ENCODE measurements at places on chromosomes 3 and 15.

GRCh38 chr3:17039594-17039993 lies 154.8 kb downstream of the PLCL2 start:
- H3K36me3 ChIP-seq: peaks cover 6% of the 10 kb centered on the region
- peaks cover 32% of the 10 kb centered on the region for H3K4me1 ChIP-seq
- peak overlapping the region; percentile 57 for H3K27ac ChIP-seq
- H3K27me3 ChIP-seq: no peaks in the 10 kb centered on the region
- DNase-seq: no peak

DNA sequence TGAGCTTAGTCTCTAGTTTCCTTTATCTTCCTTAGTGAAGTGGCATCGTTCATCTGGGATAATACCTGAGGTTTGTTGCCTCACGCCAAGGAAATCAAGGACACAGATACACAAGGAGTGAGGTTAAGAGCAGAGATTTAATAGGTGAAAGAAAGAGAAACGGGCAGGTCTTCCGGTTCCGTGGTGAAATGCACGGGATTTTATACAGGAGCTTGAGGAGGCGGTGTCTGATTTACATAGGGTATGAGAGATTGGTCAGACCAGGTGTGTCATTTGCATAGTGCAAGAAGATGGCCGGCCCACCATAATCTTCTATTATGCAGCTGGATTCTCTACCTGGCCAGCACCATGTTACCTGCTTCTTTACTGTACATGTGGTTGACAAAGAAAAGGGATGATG lies 17.2 kb downstream of the ARRDC4 start:
- H3K36me3 ChIP-seq: no peaks in the 10 kb centered on the region
- no peak overlapping the region for H3K27ac ChIP-seq
- H3K4me3 ChIP-seq: no peak overlapping the region
- H3K4me1 ChIP-seq: peaks cover 5% of the 10 kb centered on the region
- H3K27me3 ChIP-seq: no peaks in the 10 kb centered on the region

GRCh38 chr3:49804141-49805041 lies 1.3 kb downstream of the INKA1 start:
- H3K4me1 ChIP-seq: peaks cover 43% of the 10 kb centered on the region
- H3K36me3 ChIP-seq: no peaks in the 10 kb centered on the region
- DNase-seq: no peak
- H3K4me3 ChIP-seq: peak overlapping the region; percentile 88

- no peak for DNase-seq
- H3K27me3 ChIP-seq: peaks cover 5% of the 10 kb centered on the region
- no peaks in the 10 kb centered on the region for H3K36me3 ChIP-seq
- H3K4me1 ChIP-seq: no peaks in the 10 kb centered on the region
- no peak overlapping the region for H3K27ac ChIP-seq
These were observed 47.2 kb downstream of the SLC12A8 start for GRCh38 chr3:125165189-125165947.

DNA sequence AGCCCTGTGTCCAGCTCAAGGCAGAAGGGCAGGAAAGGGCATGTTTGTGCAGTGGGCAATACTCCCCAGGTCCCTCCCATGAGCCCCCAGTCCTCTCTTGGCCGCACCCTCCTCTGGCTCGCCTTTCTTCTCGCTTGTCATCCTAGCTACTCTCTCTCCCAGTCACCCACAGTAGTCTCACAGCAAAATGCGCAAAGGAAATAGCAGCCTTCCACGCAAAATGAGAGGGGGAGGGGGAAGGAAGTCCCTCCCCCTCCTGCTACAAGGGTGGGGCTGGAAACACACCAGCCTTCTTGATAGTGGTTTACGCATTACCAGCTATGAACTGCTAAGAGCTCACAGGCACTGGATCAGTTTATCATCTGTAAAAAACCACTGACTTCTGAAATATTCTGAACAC lies 83.8 kb downstream of the GADL1 start:
- no peaks in the 10 kb centered on the region for H3K36me3 ChIP-seq
- no peak overlapping the region for H3K27ac ChIP-seq

- DNase-seq: no peak
- no peaks in the 10 kb centered on the region for H3K4me1 ChIP-seq
- no peak overlapping the region for H3K27ac ChIP-seq
- no peak overlapping the region for H3K4me3 ChIP-seq
- no peaks in the 10 kb centered on the region for H3K36me3 ChIP-seq
These were observed 8.0 kb upstream of the TMEM212 start for GRCh38 chr3:171835116-171835515.

DNA sequence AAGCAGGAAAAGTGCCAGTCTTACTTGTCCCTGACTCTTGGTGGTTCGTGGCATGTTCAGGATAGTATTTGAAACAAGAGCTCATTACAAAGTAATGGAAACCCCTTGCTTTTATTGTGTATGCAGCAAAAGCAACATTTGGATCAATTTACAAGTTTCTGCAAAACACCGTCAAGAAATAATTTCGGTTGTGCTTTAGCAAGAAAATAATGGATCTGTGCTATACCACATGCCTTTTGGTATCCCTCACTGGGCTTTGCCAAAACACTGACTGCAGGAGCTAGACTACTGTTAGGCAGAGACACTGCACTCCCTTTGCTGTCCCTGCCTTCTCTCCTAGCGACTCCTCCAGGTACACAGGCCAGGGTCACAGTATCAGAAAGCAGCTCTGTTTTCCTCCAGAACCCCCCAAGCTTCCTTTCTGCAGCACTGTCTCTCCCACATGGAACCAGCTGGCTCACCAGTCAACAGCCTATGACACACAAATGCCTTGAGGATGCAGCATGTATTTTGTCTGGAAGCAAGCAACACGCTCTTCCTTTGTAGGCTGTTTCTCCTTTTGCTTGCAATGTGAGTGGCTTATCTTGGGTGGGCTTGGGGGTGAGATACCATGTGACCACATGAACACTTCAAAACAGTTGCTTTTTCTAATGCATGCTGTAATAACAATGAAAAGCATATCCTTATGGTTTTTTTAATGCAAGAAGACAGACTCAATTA lies 111.4 kb downstream of the PGPEP1L start:
- H3K4me3 ChIP-seq: no peak overlapping the region
- no peak for DNase-seq
- peaks cover 7% of the 10 kb centered on the region for H3K36me3 ChIP-seq
- H3K27me3 ChIP-seq: no peaks in the 10 kb centered on the region
- peaks cover under 1% of the 10 kb centered on the region for H3K4me1 ChIP-seq

GRCh38 chr15:41438206-41438605 lies 21.3 kb downstream of the RTF1 start:
- no peak for DNase-seq
- peaks cover 13% of the 10 kb centered on the region for H3K36me3 ChIP-seq
- no peaks in the 10 kb centered on the region for H3K27me3 ChIP-seq

GRCh38 chr3:16243706-16244490 lies 20.8 kb downstream of the DPH3 start:
- no peaks in the 10 kb centered on the region for H3K27me3 ChIP-seq
- H3K36me3 ChIP-seq: no peaks in the 10 kb centered on the region
- H3K4me1 ChIP-seq: peaks cover 24% of the 10 kb centered on the region
- no peak overlapping the region for H3K27ac ChIP-seq

GRCh38 chr15:57363661-57364060 lies 12.6 kb upstream of the CGNL1 start:
- H3K27ac ChIP-seq: no peak overlapping the region
- H3K4me3 ChIP-seq: no peak overlapping the region
- no peaks in the 10 kb centered on the region for H3K36me3 ChIP-seq
- DNase-seq: no peak
- no peaks in the 10 kb centered on the region for H3K27me3 ChIP-seq

GRCh38 chr3:49669352-49669751 lies 4.8 kb upstream of the APEH start:
- no peak overlapping the region for H3K4me3 ChIP-seq
- peaks cover 10% of the 10 kb centered on the region for H3K4me1 ChIP-seq
- no peak for DNase-seq
- no peaks in the 10 kb centered on the region for H3K27me3 ChIP-seq

GRCh38 chr3:76131396-76132153 lies 346.2 kb upstream of the ZNF717 start:
- H3K4me3 ChIP-seq: no peak overlapping the region
- no peaks in the 10 kb centered on the region for H3K36me3 ChIP-seq
- H3K27ac ChIP-seq: no peak overlapping the region
- no peak for DNase-seq

GRCh38 chr3:168990134-168990533 lies 673.4 kb downstream of the MECOM start:
- H3K27ac ChIP-seq: no peak overlapping the region
- H3K4me3 ChIP-seq: no peak overlapping the region
- DNase-seq: no peak
- H3K36me3 ChIP-seq: no peaks in the 10 kb centered on the region

- H3K27me3 ChIP-seq: peaks cover 3% of the 10 kb centered on the region
- peak; percentile 3 for DNase-seq
- no peaks in the 10 kb centered on the region for H3K36me3 ChIP-seq
- peaks cover 5% of the 10 kb centered on the region for H3K4me1 ChIP-seq
- H3K27ac ChIP-seq: no peak overlapping the region
These were observed 34.2 kb downstream of the GRIP2 start for GRCh38 chr3:14505803-14506500.

DNA sequence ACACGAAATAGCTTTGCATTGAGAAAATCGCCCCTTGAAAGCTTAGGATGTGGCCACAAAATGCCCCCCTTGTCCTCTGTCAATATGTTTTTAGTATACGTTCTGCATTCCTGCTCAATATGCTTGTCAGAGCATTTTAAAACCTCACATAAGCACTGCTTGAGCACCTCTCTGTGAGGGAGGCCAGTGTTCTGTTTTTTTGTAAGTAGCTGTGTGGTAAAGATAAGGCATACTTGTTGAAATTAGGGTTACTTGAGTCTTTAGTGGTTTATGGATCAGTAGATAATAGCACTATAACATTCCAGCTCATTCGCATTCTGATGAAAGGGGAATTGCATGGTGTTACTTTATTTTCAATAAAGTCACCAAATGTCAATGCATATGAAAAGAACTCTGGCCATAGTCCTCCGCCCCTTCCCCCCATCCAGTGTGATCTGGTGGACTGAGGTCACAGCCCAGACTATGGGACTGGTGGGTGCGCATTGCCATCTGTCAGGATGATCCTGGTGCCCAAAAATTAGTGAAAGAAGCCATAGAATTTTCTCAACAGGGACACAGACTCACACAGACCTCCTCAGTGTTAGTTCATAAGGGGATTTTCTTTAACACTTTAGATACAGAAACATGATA lies 33.1 kb downstream of the IL1RAP start:
- no peak overlapping the region for H3K4me3 ChIP-seq
- H3K36me3 ChIP-seq: peaks cover 6% of the 10 kb centered on the region
- DNase-seq: no peak
- peaks cover 3% of the 10 kb centered on the region for H3K4me1 ChIP-seq

DNA sequence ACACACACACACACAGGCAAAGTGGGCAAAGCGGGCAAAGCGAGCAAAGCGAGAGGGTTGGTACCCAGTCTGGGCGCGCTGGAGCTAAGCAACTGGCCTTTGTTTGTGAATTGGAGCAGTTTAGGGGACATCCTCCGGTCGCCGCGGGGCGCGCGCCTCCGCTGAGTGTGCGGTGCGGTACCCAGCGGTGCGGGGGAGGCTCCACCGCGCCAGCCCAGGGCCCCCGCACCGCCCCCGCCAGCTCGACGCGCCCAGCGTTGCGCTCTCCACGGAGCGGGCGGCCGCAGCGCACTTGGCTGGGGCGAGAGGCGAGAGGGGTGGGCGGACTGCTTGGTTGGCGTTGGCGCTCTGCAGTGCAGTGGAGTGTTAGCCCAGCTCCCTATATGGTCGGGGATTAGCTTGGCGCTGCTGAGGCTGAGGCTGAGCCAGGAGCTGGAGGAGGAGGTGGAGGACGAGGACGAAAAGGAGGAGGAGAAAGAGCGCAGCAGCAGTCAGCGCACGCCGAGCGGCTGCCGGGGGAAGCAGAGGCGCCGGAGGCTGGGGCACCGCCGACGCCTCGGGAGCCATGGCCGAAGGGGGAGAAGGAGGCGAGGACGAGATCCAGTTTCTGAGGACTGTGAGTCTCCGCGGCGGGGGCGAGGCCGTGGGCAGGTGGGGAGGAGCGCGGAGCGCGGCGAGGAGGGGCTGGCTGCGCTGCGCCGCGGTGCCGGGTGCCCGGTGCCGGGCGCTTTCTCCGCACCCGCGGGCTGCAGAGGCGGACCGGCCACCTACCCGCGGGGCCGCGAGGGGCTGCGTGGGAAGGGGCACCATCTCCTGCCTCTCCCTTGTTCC lies at the start of gene RYR3:
Gene RYR3 (plus strand): TSS at position 487 of the 831 bp plus-strand sequence. CDS start 79 bp downstream, at position 566.
- no peak within 1 kb of the TSS for H3K4me3 ChIP-seq
- H3K4me1 ChIP-seq: peaks cover 3% of the 10 kb centered on the region
- H3K36me3 ChIP-seq: no peaks in the 10 kb centered on the region
- DNase-seq: no peak
- H3K27ac ChIP-seq: no peak within 1 kb of the TSS

DNA sequence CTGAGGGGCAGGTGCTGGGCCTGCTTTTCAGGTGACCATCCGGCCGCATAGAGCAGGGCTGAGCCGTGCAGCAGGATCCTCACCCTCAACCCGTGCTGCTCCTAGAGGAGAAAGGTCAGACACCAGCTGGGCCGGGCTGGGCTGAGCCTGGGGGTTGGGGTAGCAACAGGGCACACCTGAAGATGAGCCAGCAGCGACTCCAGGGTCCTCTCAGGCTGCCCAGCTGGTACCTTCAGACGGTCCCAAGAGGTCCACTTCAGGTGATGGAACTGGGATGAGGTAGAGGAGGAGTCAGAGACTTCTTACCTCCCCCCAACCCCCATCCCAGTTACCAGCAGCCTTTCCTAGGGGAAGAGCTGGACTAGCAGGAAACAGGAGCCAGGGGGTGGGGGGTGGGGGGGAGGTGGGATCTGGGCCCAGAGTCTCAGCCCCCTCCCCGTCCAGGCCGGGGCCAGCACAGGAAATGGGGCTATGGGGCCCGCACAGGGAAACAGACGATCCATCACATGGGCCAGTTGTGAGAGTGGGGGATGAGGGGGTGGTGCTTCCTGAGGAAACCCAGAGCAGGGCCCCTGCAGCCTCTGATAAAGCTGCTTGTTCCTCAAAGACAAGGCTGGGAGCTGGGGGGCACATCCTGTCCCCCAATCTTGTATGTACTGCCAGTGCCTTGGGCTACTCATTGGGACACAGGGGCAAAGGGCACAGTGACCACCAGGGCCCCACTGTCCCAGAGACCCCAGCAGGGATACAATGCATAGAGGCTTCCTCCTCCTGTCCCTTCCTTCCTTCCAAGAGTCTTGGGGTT lies 3.0 kb downstream of the INKA1 start:
- peak overlapping the region; percentile 38 for H3K27ac ChIP-seq
- no peak overlapping the region for H3K4me3 ChIP-seq
- peaks cover 8% of the 10 kb centered on the region for H3K27me3 ChIP-seq
- peaks cover 43% of the 10 kb centered on the region for H3K4me1 ChIP-seq
- H3K36me3 ChIP-seq: no peaks in the 10 kb centered on the region

Data from activated CD4-positive, alpha-beta memory T cell treated with anti-CD3 and anti-CD28 coated beads for 36 hours (primary cell).